ENCODE measurements at places on chromosomes 7 and 10.

GRCh38 chr7:37337522-37337921, 111.1 kb downstream of the ELMO1 start:
- no peak for DNase-seq

GRCh38 chr10:29081951-29082685, 206.8 kb upstream of the LYZL1 start:
- no peak for DNase-seq

- peak; percentile 68 for DNase-seq
Observed at GRCh38 chr10:124289851-124290795, 128.6 kb downstream of the OAT start.

GRCh38 chr10:59793919-59794318, 40.7 kb upstream of the MRLN start:
- no peak for DNase-seq

DNA sequence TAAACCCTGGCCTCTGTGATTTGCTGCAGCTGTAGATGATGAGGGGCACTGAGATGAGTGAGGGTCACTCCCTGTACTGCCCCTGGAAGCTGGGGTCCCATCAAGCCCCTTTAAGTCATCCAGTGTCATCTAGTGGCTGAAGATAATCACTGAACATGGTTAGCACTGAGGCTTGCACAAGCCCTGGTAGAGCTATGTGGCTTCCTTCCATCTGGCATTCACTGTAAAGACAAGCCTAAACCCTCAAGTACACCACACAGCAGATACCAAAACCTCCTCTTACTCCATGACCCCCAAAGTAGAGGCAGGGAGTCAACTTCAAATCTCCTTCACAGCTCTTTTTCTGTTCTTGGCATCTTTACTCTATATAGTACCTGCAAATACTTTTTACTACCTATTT, 72.7 kb upstream of the MRLN start:
- no peak for DNase-seq

- DNase-seq, result no peak
Observed at GRCh38 chr10:47104151-47104605, 192.9 kb downstream of the PTPN20 start.

DNA sequence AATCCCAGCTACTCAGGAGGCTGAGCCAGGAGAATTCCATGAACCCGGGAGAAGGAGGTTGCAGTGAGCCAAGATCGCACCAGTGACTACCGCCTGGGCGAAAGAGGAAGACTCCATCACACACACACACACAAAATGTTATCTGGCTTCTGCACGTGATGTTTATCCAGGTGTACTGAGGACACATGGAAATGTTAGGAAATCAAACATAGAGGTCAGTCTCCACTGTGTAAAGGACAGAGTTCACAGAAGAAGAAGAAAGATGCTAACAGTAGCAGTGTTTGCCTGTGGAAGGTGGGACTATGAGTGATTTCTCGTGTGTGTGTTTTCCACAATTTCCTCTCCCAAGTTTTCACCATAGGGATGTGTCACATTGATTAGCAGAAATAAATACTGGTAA, 256.9 kb downstream of the ELMO1 start:
- no peak for DNase-seq

Data from GM06990 (cell line).